ENCODE measurements at places on chromosomes 12 and 14.

GRCh38 chr14:30204431-30204980, 276.9 kb upstream of the PRKD1 start:
- no peak for DNase-seq

DNA sequence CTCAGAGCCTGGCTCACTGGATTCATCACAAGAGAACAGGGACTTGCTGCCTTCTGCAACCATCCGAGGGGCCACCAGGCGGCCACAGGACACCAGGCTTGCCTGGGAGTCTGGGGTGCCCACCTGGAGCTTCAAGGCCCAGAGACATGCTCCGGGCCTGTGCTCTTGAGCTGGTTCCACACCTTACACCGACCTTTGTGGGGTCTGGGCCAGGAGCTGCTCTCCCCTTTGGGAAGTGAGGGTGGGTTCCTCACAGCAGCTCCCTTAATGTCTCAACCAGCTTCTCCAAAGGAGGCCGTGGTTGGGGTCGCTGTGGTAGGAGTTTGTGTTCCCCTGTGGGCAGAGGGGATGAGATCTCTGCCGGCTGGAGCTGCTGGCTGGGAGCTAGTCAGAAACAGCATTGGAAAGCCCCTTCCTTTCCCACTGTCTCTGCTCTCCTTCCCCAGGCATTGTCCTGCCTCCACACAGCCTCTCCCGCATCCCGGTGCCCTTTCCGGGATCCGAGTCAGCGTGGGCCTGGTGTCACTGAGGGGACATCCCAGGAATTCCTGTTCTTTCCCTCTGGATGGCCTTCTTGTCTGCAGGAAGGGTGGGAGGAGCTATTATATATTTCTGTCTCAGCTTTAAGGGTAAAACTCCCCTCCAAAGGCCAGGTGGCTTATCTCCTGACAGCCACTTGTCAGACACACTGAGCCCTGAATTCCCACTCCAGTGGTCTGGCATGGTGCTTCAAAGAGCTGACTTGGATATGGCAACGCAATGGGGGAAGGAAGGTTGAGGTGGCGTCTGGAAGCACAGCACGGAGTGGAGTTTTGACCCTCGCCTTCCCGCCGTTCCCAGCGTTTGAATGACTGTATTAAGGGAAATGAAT, 5.1 kb upstream of the PAPLN start:
- DNase-seq: no peak

DNA sequence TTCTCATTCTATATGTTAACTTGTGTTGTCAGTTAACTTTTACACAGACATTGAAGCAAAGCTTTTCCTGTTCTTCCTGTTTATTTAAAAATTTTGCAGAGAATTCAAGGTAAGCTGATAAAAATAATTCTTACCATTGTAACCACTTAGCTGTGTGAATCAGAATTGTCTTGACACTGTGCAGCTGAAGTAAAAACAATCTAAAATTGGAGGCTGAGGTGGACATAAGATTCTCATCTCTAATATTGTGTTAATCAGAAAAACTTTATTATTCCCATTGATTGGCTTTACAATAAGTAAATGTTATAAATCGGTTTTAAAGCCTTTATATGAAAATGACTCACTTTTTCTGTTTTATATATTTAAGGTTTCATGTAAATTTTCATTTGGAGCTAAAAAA, 240.3 kb upstream of the PLEKHG7 start:
- no peak for DNase-seq

GRCh38 chr12:6478416-6478815, 7.9 kb upstream of the VAMP1 start:
- DNase-seq: no peak

DNA sequence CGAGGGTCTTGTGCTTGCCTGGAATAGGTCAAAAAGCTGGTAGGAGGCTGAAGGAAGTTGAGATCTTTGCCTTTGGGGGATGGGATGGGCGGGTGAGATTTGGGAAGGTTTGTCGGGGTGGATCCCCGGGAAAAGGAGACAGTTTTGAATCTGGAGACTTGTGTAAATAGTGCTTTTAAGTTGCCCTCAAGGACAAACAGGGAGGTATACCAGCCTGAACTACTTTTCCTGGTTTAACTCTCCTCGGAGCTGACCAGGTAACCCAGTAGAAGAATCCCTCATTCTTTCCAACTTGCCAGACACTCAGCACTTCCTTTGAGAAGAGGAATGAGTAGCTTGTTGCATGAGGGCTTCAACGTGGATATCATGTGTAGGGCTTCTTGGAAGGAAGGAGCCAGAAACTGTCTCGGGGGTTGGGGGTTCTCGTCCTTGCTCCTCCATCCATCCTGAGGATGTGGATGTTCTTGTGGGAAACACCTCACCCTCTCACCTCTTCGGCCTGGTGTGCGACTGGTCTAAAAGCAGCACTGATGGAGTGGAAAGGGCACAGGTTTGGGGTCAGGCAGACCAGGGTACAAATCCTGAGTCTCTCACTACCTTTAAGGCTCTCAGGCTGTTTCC, 1.9 kb downstream of the TEAD4 start:
- DNase-seq: no peak

GRCh38 chr12:1590221-1590979, 4.0 kb downstream of the FBXL14 start:
- no peak for DNase-seq

- DNase-seq: peak; percentile 13
Observed at GRCh38 chr14:94129758-94130414, 482 bp upstream of the IFI27L2 start.
